ENCODE measurements at places on chromosomes 4 and X.

- DNase-seq: no peak
Measured at GRCh38 chr4:21742326-21742725, 206.2 kb downstream of the KCNIP4 start.

DNA sequence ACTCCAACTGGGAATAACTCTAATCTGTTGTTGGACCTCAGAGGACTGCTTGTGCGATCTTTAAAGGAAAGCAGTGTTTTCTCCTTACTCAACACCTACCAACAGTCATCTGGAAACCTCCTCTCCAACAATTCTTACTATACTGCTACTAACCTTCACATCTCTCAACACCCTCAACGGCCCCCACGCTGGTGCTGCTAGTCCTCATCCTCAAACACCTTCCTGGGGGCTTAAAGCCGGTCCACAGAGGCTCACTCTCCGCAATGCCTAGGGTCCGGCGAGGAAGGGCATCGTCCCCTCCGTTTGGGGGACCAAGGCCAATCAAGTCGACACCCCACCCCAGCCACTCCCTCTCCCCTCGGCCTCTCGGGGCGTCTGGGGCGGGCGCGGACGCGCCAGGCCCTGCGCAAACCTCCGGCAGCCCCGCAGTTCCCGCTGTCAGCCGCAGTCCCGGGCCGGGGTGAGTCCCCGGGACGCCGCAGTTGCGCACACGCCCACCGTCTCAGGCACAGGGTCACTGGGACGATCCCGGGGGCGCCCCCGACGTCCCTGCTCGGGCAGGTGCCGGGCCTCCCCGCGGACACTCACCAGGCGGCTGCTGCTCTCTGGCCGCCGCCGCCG, 418 bp downstream of the TAB3 start:
- peak; percentile 53 for DNase-seq

GRCh38 chrX:54093571-54093970, 49.3 kb upstream of the PHF8 start:
- DNase-seq: no peak

DNA sequence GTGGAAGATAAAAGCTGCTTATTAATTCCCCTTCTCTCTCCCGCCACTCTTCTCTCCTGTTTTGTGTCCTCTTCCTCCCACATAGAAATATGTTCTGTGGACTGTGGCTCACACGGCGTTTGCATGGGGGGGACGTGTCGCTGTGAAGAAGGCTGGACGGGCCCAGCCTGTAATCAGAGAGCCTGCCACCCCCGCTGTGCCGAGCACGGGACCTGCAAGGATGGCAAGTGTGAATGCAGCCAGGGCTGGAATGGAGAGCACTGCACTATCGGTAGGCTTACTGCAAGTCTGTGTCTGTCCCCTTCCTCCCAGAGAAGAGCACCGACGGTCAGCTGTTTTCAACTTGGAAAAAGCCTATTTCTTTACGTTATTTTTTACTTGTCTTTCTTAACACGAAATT, 229.1 kb downstream of the DCTD start:
- DNase-seq: no peak

GRCh38 chrX:106774981-106775380, 27.5 kb upstream of the TBC1D8B start:
- DNase-seq: no peak

DNA sequence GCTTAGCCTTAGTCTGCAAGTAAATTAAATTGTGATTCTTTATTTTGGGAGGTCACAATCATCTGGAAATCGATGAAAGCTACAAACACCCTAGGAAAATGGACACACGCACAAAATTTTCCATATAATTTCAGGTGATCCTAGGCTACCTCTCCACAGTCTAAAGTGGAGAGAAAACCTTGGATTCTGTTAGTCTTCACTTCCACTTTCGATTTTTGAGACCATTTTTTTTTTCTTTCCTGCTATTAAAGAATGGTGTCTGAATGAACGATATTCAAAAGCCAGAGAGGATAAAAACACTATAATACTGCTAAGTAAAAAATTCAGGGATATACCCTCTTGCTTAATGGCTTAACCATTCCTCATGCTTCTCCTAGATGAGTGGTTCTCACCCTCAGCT, 1.7 kb downstream of the FBXL5 start:
- DNase-seq: no peak

DNA sequence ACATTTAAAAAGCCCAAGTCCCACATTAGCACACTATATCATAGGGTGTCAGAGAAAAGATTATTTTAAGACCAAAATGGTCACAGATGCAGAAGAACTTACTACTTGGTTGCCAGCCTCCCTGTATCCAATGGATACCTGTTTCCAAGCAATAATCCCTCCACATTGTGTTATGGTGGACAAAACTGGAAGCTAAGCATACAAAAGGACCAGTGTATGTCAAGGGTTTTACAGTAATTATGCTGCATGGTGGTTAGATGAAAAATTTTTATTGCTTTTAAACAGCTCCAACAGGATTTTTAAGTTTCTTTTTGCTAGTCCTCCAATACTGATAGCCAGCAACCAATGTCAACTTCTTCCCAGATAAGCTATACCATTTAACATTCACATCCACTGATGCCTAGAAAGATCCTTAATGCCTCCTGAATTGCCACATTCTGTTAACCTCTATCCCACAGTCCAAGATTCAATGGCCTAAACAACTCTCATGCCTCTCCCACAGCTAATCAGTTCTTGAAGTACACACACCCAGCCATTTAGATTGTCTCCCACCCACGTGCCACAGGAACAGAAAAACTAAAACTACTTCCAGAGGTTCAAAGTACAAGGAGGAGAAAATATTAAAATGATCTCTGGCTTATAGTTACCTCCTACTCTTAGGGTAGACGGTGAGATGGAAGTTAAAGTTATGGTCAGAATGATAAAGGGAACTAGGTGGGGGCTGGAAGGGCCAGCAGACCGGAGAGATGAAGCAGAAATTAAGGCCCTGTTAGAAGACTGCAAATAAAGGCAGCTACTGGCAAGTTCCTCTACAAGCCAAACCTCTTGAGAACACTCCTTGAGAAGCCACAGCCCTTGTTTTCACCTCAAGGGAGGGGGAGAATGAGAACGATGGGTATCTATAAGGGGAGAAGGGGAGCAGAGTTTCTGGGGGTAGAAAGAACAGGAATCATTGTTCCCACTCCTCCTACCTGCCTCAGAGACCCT, 5.5 kb downstream of the MED14 start:
- no peak for DNase-seq

DNA sequence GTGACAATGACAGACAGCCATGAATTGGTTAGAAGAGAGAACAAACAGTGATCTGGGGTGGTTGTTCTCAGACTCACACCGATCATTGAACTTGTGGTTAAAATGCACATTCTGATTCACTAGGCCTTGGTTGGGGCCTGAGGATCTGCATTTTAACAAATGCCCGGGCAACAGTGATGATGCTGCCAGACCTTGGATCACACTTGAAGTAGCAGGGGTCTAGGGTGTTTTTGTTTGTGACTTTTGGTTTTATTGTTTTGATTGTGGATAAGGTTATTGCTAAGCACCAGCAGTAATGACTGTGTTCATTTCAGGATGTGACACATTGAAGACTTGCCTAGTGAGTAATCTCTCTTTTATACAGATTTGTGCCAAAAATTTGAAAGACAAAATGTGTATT, 36.5 kb downstream of the TXLNG start:
- DNase-seq: no peak

- DNase-seq: no peak
Measured at GRCh38 chr4:11070813-11071212, 357.9 kb downstream of the HS3ST1 start.

GRCh38 chrX:110588164-110588563, 207.5 kb downstream of the CHRDL1 start:
- no peak for DNase-seq

DNA sequence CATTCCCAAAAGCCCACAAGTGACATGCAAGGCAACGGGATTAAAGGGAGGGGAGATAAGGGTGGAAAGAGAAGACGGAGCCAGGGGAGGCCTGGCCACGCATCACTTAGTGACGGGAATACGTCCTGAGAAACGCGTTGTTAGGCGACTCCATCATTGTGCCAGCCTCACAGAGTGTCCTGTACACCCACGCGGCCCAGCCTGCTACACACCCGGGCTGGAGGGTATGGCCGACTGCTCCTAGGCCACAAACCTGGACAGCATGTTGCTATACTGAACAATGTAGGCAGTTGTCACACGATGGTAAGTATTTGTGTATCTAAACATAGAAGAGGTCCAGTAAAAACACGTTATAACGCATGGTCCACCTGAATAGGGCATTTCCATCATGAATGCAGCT, 23.4 kb downstream of the NSG1 start:
- no peak for DNase-seq

DNA sequence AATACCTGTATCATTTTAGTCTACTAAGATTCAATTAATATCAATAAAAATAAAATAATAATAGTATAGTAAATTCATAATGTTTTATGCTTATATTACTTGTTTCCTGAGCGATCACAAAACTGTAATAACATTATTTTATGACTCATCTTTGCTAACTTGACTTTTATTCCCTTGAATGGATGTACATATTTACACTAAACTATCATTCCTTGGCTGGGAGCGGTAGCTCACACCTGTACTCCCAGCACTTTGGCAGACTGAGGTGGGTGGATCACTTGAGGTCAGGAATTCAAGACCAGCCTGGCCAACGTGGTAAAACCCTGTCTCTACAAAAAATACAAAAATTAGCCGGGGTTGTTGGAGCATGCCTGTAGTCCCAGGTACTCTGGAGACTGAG, 104.0 kb upstream of the SLC34A2 start:
- no peak for DNase-seq

DNA sequence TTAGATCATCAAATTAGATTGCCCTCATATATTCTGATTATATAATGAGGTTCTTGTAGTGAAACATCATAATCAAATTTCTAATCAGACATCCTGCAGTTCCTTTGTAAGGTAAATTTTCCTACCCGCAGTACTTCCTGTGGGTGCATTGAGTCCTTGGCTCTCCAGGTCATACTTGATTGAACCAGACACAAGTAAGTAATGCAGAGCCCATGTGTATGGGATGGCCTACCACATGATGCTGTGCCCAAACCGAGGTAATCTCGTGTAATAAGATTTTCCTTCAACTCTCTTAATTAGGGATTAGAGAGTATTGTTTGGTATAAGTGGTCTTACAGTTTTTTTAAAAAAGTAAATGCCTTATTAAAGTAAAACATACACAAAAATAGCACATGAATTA, 1841.8 kb downstream of the PCDH7 start:
- DNase-seq: no peak

- DNase-seq: no peak
Measured at GRCh38 chr4:88881227-88881569, 175.8 kb downstream of the FAM13A start.

DNA sequence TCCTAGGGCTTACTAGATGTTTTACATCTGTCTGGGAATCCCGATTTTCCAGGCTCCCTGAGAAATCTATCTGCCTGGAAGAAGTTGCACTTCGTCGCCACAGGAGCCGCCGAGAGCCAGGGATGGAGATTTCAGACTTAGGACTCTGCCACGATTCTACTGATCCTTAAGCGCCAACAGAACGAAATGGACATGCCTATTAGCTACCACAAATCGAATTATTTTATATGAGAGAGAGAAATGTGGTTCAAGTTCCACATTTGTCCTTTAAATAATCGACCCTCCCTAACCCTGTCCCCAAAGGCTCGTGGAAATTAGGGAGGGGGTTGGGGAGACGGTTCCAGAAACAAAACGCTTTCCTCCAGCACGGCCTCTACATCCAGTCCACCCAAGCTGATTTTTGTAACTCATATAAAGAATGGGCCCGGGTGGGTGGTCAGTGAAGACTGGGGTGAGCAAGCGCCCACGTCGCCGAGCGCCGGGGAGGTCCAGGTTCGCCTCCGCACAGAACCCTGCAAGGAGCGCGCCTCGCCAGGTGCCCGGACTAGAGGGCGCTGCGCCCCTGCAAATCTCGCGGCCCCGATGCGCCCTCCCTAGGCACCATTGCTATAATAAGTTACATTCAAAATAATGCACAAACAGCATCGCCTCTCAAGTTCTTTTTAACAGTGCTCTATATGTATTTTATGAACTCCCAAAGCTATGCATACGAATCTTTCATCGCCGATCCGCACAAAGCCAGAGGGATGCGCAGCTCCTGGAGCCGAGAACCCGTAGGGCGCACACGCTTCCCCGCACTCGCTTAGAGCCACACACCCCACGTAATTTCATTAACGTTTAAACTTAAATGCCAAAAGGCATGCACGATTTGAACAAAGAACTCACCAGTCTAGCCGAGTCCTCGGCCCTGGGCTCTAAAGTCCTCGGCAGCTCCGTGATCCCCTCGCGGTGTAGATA, 2.1 kb upstream of the FAT1 start:
- no peak for DNase-seq

GRCh38 chr4:15677507-15677988, 4.1 kb upstream of the FAM200B start:
- no peak for DNase-seq

- no peak for DNase-seq
Measured at GRCh38 chrX:67570839-67571238, 27.0 kb downstream of the AR start.
